ENCODE measurements at places on chromosomes 4 and X.

DNA sequence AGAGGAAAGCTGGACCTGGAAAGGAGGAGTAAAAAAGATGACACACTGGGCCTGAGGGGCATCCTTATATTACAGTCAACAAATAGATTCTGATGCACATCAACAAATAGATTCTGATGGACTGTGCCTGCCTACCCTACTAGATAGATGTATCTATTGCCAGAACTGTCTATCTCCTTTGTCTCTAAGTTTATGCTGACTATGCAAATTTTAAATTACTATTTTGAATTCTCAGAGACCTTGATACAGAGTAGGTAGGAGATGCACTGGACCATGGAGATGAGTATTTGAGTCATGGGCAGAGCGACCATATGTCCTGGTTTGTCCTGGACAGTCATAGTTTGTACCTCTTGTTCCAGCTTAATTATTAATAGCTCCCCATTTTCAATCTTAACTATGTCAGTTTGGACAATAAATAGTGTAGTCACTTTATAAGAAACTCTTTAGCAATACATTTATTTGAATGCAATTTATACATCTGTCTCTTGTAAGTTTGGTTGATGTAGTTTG lies 247.9 kb upstream of the PPP1R2C start:
- DNase-seq = no peak

GRCh38 chr4:174658246-174658645 lies 136.0 kb upstream of the HPGD start:
- no peak for DNase-seq

DNA sequence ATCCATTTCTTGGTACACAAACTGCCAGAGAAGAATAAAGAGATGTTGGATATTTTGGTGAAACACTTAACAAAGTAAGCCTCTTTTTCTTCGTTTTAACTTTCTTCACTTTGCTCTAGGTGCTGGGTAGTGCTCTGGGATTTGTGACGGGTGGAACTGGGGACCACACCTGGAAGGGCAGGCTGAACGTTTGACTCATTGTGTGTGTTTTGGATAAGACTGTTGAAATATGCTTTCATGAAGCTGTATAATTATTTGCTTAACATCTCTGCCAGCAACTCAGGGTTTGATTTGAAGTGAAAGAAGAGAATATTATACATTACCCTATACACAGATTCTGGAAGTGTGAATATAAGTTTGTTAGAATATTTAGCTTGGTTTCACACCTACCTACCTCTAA lies 233.2 kb downstream of the ARHGAP10 start:
- DNase-seq = no peak

DNA sequence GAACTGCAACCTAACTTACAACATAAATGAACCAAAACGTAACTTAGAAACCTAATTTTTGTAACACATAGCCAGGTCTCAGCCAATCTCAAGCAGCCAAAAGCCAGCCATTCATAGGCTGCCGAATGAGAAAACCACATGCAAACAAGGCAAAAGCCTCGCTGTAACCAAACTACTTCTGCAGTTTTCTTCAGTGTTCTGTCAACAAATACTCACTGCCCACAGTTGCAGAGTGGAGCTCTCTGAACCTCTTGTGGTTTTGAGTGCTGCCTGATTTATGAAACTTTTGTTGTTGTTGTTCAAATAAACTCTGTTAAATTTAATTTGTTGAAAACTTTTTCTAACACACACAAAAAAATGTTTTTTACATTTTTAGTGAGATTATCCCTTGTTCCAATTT lies 251.2 kb downstream of the PAPSS1 start:
- no peak for DNase-seq

DNA sequence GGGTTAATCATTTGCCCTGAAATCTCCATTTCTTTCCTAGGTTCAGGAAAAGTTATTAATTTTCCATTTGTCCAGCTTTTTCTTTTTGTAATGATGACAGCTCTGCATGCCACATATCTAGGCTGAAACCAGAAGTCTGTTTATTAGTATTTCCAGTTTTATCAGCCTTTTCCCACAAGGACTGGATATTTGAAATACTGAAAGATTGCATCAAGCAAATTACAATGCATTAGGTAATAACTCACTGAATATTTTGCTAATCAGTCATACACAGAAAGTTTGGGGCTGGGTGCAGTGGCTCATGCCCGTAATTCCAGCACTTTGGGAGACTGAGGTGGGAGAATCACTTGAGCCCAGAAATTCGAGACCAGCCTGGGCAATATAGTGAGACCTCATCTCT lies 21.5 kb downstream of the SLC9A7 start:
- no peak for DNase-seq

GRCh38 chr4:123830930-123831329 lies 434.3 kb downstream of the SPRY1 start:
- DNase-seq = no peak

DNA sequence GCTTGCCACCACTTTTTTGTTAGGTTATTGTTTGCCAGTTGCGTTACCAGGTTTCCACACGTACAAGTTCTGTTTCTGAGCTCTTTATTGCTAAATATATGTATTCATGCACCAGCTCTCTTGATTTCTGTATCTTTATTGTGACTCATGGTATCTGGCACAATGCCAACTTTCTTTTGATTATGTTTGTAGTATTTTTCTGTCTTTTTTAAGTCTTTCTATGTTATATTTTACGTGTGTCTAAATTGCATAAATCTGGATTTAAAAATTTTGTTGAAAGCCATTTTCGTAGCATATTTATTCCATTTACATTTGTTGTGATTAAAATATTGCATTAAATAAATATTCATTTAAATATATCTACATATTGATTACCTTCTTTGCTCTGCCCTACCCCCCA lies 73.8 kb downstream of the KDM6A start:
- DNase-seq = no peak

DNA sequence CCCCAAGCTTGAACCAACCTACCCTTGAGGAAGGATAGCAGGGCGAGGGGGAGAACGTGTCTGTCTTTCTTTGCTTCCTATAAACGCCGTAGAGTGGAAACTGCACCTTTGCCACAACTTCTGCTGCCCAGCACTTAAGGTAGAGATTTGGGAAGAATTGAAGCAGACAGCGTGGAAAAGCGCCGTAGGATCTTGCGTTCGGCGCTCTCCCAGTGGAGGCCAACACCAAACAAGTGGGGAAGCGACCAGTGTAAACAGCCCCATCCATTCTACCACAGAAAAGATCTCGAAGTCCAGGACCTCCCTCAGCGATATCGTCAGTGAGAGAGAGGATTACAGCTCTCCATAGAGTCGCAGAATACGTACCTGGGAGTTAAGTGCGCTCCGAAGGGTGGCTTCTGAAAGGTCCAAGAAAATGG lies 3.9 kb upstream of the NKX6-1 start:
- DNase-seq = no peak

GRCh38 chrX:19303256-19303880 lies 40.4 kb upstream of the PDHA1 start:
- DNase-seq = no peak

- DNase-seq = no peak
Measured at GRCh38 chr4:181581983-181582382, 661.2 kb upstream of the TENM3 start.

- DNase-seq = no peak
Measured at GRCh38 chrX:48711929-48712505, 15.5 kb downstream of the SUV39H1 start.

- no peak for DNase-seq
Measured at GRCh38 chrX:33333271-33333670, 121.9 kb upstream of the DMD start.

- DNase-seq = no peak
Measured at GRCh38 chr4:19945979-19946380, 305.7 kb upstream of the SLIT2 start.

DNA sequence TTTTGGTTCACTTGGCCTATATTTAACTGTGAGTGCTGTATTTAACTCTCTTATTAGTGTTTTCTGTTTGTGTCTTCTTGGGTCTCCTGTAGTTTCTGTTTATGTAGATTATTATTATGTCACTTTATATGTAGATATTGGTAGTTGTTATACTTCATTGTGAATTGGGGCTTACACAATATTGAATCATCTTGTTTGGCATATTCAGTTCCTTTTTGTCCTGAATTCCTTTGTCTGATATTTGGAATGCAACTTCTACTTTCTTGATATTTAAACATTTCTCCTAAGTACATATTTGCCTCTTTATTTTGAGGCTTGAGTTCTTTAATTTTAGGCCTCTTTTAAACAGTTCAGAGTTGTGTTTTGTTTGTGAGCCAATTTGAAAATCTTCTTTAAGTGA lies 544.8 kb upstream of the ADGRL3 start:
- DNase-seq = no peak

GRCh38 chrX:37746218-37746941 lies 33.5 kb upstream of the CYBB start:
- peak; percentile 64 for DNase-seq

GRCh38 chr4:11769434-11769833 lies 340.7 kb upstream of the HS3ST1 start:
- DNase-seq = no peak

- DNase-seq = no peak
Measured at GRCh38 chr4:123583043-123583442, 186.4 kb downstream of the SPRY1 start.

- DNase-seq = no peak
Measured at GRCh38 chrX:43718081-43718480, 62.0 kb downstream of the MAOA start.

DNA sequence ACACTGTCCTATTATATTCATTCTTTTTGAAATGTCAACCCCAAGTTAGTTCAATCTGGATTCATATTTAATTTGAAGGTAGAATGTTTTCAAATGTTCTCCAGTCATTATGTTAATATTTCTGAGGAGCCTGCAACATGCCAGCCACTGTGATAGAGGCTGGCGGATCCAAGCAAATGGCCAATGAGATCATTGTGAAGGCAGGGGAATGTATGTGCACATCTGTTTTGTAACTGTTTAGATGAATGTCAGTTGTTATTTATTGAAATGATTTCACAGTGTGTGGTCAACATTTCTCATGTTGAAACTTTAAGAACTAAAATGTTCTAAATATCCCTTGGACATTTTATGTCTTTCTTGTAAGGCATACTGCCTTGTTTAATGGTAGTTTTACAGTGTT lies 1.6 kb downstream of the CXCL1 start:
- no peak for DNase-seq

DNA sequence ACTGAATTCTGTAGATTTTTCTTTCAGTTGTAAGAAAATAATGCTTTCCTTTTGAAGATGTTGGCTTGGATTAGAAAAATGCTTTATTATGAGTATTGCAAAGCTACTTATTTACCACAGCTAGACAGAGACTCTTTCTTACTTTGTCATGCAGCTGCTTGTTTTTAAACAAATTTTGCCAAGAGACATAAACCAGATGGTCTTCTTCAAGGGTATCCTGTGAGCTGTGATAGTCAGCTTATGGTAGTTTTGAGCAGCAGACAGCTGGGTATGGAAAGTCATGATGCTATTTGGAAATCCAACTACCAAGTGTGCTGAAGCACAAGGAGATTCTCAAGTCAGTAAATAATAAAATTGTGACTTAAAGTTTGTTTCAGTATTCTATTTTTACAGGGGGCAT lies 941.5 kb downstream of the DMD start:
- no peak for DNase-seq

GRCh38 chr4:175813821-175814220 lies 1.8 kb upstream of the GPM6A start:
- no peak for DNase-seq

DNA sequence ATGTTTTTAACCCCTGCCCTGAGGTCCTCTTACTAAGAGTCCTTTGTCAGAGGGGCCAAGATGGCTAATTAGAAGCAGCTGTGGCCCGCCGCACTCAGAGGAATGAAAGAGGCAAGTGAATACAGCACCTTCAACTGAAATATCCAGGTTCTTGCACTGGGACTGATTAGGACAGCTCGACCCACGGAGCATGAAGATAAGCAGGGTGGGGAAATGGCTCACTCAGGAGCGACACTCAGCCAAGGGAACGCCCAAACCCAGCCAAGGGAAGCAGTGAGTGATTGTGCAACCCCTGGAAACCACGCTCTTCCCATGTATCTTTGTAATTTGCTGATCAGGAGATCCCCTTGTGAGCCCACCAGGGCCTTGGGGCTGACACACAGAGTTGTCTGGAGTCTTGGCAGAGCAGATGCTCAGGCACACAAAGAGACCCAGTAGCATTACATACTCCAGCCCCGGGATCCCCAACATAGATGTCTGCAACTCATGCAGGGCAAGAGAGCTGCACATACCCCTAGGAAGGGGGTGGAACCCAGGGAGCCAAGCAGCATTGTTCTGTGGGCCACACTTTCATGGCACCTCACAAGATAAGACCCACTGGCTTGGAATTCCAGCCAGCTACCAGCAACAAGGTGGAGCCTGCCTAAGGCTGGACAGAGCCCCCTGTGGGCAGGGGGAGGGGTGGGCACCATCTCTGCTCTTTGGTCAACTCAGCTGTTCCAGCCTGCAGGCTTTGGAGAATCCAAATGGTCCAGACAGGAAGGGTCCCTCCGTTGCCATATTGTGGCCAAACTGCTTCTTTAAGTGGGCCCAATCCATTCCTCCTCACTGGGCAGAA lies 23.3 kb downstream of the F8A3 start:
- no peak for DNase-seq

GRCh38 chr4:1112174-1112820 lies 1.1 kb downstream of the RNF212 start:
- no peak for DNase-seq

DNA sequence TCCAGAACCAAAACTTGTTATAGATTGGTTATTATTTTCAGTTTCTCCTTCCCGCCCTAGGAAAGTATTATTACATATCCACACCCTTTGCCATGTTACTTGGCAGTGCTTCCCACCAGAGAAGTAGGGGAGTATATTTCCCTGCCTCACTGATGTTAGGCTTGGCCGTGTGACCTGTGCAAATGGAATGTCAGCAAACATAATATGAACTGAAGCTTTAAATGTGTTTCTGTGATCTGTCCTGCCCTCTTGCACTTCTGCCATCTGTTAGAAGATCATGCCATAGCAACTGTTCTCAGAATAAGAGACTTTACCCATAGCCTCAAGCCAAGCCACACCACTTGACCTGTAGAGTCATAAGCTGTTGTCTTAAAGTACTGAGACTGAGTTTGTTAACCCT lies 36.7 kb upstream of the NEUROG2 start:
- no peak for DNase-seq

DNA sequence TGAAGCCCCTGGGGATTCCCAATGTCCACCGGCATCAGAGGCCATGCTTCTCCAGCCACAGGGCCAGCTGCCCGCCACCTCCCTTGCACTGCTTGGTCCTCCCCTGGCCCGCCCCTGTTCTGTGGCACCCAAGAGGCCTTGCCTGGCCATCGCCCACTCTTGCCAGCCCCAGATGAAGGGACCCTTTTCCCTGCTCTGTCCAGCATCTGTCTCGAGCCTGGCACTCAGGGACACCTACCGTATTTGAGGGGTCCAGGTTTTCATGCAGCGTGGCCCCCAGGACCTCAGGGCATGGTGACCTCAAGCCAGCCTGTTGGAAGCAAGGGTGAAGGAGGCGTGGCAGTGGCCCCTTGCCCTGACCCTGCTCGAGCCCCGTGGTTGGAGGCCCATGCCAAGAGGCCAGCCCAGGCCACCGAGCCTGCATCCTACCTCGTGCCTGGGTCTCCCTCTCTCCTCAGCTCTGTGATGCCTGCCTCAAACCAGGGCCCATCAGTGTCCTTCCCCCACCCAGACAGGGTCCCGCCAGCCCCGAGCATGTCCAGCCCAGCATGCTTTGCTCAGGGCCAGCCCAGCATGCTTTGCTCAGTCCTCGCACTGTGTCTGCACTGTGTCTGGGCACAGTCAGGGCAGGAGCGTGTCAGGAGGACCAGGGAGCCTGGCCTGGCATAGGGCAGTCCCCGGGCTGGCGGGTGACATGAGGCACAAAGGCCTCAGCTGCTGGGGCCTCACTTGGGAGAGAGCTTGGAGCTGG lies 14.3 kb upstream of the FGFR3 start:
- no peak for DNase-seq

GRCh38 chr4:169332583-169332982 lies 61.8 kb upstream of the SH3RF1 start:
- no peak for DNase-seq

Data from stimulated activated naive CD8-positive, alpha-beta T cell treated with anti-CD3 and anti-CD28 coated beads, Interleukin-15, amount 100 ng/mL, for 72 hours (primary cell).